Activated naive CD4-positive, alpha-beta T cell treated with anti-CD3 and anti-CD28 coated beads for 36 hours (primary cell): ENCODE measurements at places on chromosomes 4 and X. TPM values are rescaled to one million over a fixed set of nuclear protein-coding genes. Genes with fewer than 3 reads are reported as not detected.
A peak's percentile ranks its signal among the peaks of the same experiment; 100 is the strongest.

DNA sequence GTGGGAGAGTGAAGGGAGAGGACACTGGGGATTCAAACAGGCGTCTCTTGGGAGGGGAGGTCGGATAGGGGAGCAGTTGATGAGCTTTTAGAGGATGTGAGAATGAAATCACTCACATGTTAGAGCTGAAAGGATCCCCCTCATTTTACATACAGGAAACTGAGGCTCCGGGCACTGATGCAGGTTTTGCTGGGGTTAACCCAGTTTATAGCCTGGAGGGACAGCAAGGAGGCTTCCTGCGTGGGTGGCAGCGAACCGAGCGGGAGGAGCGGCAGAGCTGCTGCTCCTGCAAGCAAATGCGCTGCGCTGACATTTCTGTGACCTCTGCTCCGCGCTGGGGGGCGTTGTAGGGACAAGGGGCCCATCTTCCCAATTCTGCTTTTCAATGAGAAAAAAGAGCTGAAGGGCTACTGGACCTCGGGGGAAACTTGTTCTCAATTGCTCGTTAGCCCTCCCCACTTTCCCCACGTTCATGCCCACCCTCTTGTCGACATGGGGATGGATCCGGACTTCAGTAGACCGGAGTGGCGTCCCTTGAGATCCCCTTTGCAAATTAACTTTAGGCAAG is 1.2 kb upstream of the NEUROG2 start:
- H3K4me1 ChIP-seq, result peaks cover 44% of the 10 kb centered on the region
- H3K27ac ChIP-seq, result no peak overlapping the region
- H3K36me3 ChIP-seq, result peaks cover 2% of the 10 kb centered on the region

DNA sequence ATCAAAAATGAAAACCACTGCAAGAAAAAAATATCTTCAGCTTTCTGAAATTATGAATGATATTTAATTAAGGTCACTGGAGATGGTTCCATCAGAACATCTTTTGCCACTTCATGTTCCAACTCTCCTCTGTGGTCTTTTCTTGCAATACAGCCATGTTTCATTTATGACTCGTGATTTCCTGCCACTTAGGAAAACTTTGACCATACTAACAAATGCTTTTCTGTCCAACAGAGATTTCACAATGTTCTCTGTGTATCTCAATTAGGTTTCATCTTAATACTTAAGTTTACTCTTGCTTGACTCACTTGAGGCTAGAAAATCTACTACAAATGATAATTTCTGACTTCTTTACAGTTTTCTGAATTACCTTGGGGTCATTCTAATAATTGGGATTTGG is 330.9 kb downstream of the CXXC4 start:
- H3K4me3 ChIP-seq, result no peak overlapping the region
- DNase-seq, result no peak
- no peaks in the 10 kb centered on the region for H3K36me3 ChIP-seq
- H3K27me3 ChIP-seq, result no peaks in the 10 kb centered on the region

- H3K27me3 ChIP-seq, result no peaks in the 10 kb centered on the region
- H3K4me1 ChIP-seq, result no peaks in the 10 kb centered on the region
These were observed 20.8 kb downstream of the PTPN13 start for GRCh38 chr4:86614865-86615264.

Gene FABP2
- not detected for total RNA-seq

- no peaks in the 10 kb centered on the region for H3K36me3 ChIP-seq
- no peak for DNase-seq
- no peak overlapping the region for H3K4me3 ChIP-seq
These were observed 79.8 kb downstream of the IQCM start for GRCh38 chr4:149735796-149736195.

DNA sequence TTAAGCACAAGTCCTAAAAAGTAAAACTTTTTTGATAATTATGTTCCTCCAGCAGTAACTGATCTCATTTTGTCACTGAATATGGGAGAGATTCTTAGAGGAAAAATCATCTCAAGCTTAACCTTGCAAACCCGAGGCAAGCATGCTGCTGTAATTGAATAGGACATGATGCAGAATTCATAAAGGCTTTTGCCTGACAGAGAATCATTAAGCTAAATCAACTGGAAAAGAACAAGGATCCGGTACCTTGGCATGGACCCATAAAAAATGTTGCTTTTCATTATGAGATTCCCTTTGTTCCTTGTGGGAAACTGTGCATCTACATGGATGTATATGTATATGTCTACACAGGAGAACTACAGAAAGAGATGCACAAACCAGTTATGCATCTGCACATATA is 149.1 kb downstream of the PAPSS1 start:
- no peaks in the 10 kb centered on the region for H3K36me3 ChIP-seq
- H3K27ac ChIP-seq, result no peak overlapping the region
- DNase-seq, result no peak
- H3K27me3 ChIP-seq, result peaks cover 3% of the 10 kb centered on the region
- H3K4me3 ChIP-seq, result no peak overlapping the region

GRCh38 chrX:108178143-108178498 is 86.5 kb downstream of the ATG4A start:
- no peaks in the 10 kb centered on the region for H3K36me3 ChIP-seq
- no peak overlapping the region for H3K4me3 ChIP-seq
- no peaks in the 10 kb centered on the region for H3K4me1 ChIP-seq
- DNase-seq, result no peak
- H3K27ac ChIP-seq, result no peak overlapping the region

- peaks cover 8% of the 10 kb centered on the region for H3K36me3 ChIP-seq
- peak overlapping the region; percentile 97 for H3K4me3 ChIP-seq
- H3K4me1 ChIP-seq, result peaks cover 27% of the 10 kb centered on the region
- no peaks in the 10 kb centered on the region for H3K27me3 ChIP-seq
- peak overlapping the region; percentile 97 for H3K27ac ChIP-seq
- no peak for DNase-seq
These were observed 373 bp upstream of the INTS6L start for GRCh38 chrX:135520022-135520552.

GRCh38 chrX:108148524-108148923 is 56.9 kb downstream of the ATG4A start:
- peak; percentile 5 for DNase-seq
- no peak overlapping the region for H3K27ac ChIP-seq
- no peak overlapping the region for H3K4me3 ChIP-seq
- peaks cover 10% of the 10 kb centered on the region for H3K4me1 ChIP-seq
- H3K36me3 ChIP-seq, result peaks cover 15% of the 10 kb centered on the region

DNA sequence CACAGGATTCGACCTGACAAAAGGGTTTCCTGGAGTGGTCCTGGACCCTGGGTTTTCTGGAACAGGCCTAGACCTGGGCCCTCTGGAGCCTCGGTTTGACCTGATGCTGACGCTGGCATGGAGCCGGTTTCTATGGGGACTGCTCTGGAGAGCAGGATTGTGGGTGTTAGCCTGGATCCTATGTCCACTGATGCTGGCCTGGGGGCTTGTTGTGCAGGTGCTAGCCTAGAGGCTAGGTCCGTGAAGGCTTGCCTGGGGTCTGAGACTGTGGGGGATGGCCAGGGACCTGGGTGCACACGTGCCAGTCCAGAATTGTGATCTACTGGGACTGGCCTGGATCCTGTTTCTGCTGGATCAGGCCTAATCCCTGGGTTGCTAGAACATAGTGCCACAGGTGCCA is 173.1 kb downstream of the TMEM47 start:
- no peaks in the 10 kb centered on the region for H3K4me1 ChIP-seq
- no peak for DNase-seq
- no peaks in the 10 kb centered on the region for H3K36me3 ChIP-seq

DNA sequence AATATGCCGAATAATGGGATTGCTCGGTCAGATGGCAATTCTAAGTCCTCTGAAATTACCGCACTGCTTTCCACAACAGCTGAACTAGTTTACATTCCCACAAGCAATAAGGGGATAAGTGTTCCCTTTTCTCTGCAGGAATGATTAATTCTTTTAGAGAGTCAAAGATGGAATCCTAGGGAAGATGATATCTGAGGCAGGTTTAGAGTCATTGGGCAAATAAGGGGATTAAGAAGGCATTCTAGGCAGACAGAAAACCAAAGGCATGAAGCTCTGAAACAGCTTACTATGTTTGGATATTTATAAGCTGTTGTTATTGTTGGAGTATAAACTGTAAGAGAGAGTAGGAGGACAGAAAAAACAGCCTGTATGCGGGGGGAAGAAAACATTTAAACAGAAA is 85.7 kb downstream of the TET2 start:
- H3K4me1 ChIP-seq, result peaks cover 13% of the 10 kb centered on the region
- no peak for DNase-seq
- no peak overlapping the region for H3K27ac ChIP-seq
- H3K27me3 ChIP-seq, result no peaks in the 10 kb centered on the region
- H3K4me3 ChIP-seq, result no peak overlapping the region
- H3K36me3 ChIP-seq, result peaks cover 44% of the 10 kb centered on the region

- H3K36me3 ChIP-seq, result no peaks in the 10 kb centered on the region
- DNase-seq, result no peak
- no peak overlapping the region for H3K4me3 ChIP-seq
- H3K4me1 ChIP-seq, result no peaks in the 10 kb centered on the region
- H3K27ac ChIP-seq, result no peak overlapping the region
- no peaks in the 10 kb centered on the region for H3K27me3 ChIP-seq
These were observed 199.9 kb downstream of the ENOX2 start for GRCh38 chrX:130702867-130703707.

Gene NR3C2
- total RNA-seq, result 5.3 TPM

GRCh38 chrX:1416965-1417760 is 25.2 kb upstream of the SLC25A6 start:
- H3K4me1 ChIP-seq, result no peaks in the 10 kb centered on the region
- DNase-seq, result no peak
- H3K27me3 ChIP-seq, result no peaks in the 10 kb centered on the region
- no peak overlapping the region for H3K4me3 ChIP-seq
- peaks cover 43% of the 10 kb centered on the region for H3K36me3 ChIP-seq

DNA sequence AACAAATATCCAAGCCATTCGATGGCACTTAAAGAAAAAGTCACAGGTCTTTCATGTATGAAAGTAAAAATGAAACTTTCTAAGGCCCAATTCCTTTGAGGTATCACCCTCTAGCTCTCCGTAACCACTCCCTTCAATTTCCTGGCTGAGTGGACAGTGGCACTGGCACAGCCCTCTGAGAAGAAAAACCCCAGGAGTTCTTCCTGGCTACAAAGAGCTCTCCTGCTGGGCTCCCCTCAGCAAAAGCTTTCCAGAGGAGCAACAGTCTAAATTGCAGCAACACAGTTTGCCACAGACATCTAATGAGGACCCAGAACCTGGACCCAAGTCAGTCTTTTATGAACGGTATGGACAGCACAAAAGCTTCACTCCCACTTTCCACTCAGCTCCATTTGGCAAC is 71.8 kb downstream of the FUNDC1 start:
- H3K27ac ChIP-seq, result no peak overlapping the region
- DNase-seq, result no peak
- H3K4me1 ChIP-seq, result no peaks in the 10 kb centered on the region
- no peak overlapping the region for H3K4me3 ChIP-seq
- H3K36me3 ChIP-seq, result no peaks in the 10 kb centered on the region

DNA sequence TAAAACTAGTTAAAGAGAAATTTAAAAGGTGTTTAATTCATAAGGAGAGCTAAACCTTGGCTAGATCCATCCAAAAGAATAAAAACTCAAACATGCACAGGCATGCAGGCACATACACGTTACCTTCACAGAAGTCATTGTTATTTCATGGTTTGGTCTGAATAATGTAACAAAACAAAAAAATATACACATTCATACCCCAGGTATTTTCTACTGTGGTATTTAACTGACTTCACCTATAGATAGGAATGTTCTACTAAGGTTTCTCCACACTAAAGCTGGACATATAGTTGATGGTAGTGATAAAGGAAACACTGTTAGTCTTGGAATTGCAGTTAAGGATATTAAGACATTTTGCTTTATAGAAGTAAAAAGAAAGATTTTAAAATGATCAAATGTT is 283.6 kb upstream of the PCDH10 start:
- H3K27me3 ChIP-seq, result no peaks in the 10 kb centered on the region
- H3K4me1 ChIP-seq, result no peaks in the 10 kb centered on the region
- no peak overlapping the region for H3K27ac ChIP-seq
- DNase-seq, result no peak

DNA sequence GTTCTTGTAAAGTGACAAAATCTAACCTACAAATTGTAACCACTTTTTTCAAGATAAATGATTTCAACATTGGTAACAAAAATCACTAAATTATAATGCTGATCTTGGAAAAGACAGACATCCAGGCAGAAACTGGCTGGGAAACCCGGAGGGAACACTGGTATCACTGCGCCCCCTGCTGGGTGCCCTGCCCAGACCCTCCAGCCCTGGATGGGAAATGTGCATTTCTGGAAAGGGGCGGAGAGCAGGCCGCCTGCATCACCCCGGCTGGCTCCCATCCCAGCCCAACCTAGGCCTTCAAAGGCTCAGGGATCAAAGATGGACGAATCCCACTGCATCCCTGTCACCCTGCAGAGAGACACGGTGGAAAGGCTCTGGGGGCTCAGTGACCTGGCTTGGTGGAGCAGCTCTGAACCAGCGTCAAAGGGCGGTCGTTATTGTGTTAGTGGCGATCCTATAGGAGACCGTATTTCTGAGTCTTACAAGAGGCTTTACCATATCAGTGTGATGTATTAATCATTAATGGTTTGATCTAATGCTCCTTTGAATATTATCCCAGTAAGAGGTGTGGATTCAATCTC is 37.3 kb downstream of the ACOX3 start:
- H3K27ac ChIP-seq, result no peak overlapping the region
- H3K4me3 ChIP-seq, result no peak overlapping the region
- peak; percentile 69 for DNase-seq
- H3K27me3 ChIP-seq, result no peaks in the 10 kb centered on the region
- peaks cover 11% of the 10 kb centered on the region for H3K36me3 ChIP-seq
- no peaks in the 10 kb centered on the region for H3K4me1 ChIP-seq

DNA sequence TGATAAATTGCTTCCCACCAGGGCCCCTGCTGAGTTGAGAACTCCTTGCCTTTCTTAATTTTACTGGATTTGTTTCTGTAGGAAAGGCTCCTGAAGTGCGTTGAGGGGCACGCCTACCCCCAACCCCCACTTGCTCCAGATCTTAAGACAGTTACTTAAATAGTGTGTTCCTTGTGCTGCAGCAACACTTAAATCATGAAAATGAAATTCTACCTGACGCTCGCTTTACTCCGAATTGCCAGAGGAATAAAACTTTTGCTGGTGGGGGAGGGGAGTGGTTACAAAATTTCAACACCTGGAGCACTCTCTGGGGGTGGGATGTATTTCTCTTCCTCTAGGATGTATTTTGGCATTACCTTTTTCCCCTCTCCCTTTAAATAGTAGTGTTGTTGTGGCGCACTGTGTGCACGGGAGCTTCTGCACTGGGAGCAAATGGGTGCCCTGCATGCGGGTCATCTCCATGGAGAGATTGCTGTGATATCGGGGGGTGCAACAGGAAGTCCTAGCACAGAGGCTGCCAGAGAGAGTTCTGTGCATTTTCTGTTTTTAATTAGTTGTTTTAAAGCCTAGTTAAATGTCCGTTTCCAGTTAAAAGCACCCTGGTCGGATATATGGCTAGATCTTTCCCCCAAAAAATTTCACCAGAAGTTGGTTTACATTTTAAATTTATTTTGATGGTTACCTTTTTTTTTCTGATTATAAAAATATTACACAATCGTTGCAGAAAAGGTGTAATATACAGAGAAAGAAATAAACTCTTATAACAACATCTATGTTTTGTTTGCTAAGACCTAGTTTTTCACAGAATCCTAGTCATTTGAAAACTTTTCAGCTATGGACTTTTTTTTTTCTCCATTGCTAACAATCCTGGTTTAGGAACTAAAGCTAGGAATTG is 207.7 kb downstream of the SOWAHB start:
- peaks cover 12% of the 10 kb centered on the region for H3K4me1 ChIP-seq
- H3K4me3 ChIP-seq, result peak overlapping the region; percentile 56
- DNase-seq, result no peak
- no peaks in the 10 kb centered on the region for H3K36me3 ChIP-seq
- H3K27ac ChIP-seq, result no peak overlapping the region
